ENCODE measurements at places on chromosomes 1 and 21.

- no peak for DNase-seq
Measured at GRCh38 chr1:189706594-189706993, 771.1 kb downstream of the BRINP3 start.

DNA sequence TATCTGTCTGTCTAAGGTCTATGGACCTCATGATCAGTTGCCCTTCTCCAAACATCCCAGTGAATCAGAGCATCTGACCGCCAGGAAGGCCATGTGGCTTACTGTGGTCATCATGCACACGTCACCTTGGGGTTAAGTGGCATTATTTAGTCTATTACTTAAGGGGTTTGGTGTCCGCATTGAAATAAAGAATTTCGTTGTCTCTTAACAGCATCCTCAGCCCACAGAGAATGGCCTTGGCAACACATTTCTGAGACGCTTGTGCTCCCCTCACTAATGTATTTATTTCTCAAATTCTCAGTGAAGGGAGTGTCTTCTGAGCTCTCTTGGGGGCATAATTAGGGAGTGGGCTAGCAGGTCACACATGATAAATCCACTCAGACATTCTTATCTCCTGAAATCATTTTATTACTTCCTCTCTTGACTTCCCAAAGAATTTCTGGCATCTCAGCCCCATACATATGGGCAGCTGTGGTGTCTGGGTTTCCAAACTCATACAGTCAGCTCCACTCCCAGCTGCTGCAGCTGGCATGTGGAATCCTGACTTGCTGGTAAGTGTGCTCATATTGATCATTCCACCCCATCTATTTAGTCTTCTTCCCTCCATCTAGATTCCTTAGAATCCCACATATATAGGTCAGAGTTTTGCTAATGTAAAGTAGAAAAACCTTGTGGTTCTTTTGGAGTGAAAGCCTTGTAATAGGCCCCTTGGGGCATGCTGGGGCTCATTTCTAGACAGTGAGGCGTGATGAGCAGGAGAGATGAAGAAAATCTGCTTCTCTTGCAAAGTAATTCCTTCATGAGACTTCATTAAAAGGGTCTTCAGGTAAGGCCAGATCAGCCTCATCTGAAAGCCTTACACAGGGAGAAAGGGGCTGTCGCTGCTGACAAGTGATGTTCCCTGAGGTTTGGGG lies 110.5 kb downstream of the HHAT start:
- DNase-seq = no peak

DNA sequence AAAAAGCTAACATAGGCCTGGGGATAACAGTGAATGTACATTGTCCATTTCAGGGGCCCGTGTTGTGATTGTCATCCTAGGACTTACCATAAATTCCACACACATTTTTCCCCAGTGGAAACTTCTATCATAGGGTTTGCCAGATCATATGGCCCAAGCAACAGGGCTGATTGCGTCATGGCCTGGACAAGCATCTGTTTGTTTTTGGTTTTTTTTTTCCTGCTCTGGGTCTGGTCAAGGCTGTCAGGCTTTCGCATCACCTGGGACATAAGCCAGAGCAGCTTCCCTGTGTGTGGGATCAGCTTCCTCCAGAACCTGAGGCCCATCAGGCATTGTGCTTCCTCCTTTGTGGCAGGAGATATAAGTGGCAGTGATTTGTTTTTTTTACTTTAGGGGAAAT lies 598.5 kb upstream of the USP24 start:
- peak; percentile 61 for DNase-seq

- DNase-seq = peak; percentile 90
Measured at GRCh38 chr21:44300262-44300959, 558 bp downstream of the PFKL start.

GRCh38 chr1:230087717-230088105 lies 20.7 kb downstream of the GALNT2 start:
- DNase-seq = no peak

GRCh38 chr1:212178851-212179250 lies 106.4 kb upstream of the PPP2R5A start:
- DNase-seq = no peak

DNA sequence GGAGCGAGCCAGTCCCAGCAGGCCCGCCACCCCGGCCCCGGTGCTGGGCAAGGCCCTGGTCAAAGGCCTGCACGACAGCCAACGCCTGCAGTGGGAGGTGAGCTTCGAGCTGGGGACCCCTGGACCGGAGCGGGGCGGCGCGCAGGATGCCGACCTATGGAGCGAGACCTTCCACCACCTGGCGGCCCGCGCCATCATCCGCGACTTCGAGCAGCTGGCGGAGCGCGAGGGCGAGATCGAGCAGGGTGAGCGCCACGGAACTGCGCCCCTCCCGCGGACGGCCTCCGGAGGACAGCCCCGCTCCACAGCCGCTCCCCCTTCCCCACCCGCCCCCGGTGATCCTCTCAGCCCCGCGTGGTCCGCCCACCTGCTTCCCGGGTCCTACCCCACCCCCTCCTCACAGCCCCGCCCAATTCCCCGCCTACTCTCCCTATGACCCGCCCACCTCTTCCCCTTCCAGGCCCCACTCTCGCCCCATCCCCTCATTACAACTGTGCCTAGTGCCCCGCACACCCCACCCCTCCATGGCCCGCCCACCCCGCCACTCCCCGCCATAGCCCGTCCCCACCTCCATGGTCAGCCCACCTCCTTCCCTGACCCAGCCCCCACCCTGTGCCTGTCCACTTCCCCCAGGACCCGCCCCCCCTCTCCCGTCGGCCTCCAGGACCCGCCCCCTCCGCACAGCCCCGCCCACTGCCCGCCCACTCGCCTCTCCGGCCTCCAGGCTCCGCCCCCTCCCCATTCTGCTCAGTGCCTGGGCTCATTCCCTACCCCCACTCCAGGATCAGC lies 52.7 kb downstream of the VWA5B1 start:
- DNase-seq = peak; percentile 60

DNA sequence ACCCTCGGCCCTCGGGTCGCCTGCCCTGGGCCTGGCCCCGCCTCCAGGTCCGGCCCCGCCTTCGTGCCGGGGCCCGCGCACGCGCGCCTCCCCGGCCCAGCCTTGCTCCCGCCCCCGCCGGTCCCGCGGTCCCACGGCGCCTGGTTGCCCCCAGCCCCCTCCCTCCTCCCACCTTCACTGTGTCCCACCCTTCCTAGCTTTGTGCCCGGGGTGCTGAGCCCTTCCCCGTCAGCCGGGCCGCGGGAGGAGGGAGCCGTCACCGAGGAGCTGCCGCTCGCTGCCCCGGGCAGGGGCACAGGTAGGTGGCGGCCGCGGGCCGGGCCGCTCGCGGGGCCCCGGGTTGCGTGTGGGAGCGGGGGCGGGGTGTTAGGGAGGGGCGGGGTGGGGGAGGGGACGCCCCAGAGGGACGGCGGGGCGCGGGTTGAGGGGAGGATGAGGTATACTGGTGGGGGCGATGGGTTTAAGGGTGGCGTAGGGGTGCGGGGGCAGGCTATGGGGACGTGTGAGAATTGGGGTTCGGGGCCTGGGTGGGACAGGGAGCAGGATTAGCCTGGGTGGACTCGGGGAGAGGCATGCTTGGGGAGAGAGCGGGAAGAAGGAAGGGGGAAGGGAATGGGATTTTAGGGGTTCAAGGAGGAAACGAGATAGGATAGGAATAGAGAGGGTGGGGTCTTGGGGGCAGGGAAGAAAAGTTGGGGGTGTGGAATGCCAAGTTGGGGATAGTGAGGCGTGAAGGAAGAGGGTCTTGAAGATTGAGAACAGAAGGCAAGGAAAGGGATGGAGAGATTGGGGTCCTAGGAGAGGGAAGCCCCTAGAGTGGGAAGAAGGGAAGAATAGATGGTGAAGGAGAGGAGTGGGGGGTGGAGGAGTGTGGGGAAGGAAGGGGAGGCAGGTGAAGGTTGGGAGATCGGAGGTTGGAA lies at the start of gene LRRC42:
Gene LRRC42 (plus strand): TSS at position 99 of the 920 bp plus-strand sequence. CDS start 5,650 bp downstream, outside the sequence.
- DNase-seq = no peak

- DNase-seq = no peak
Measured at GRCh38 chr1:33220676-33221384, 35.5 kb upstream of the ZNF362 start.

- DNase-seq = no peak
Measured at GRCh38 chr1:115654663-115655305, 13.0 kb downstream of the VANGL1 start.

DNA sequence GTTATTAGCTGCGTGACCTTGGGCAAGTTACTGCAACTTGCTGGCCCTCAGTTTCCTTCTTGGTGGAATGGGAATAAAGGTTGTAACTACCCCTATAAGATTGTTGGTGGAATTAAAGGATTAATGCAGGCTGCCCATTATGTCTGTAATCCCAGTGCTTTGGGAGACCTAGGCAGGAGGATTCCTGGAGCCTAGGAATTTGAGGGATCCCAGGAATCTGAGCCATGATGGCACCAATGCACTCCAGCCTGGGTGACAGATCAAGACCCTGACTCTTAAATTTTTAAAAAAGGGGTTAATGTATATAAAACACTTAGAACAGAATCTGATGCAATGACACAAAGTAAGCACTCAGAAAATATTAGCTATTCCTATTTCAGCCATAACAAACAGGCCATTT lies 67.3 kb downstream of the PTGER3 start:
- DNase-seq = no peak

DNA sequence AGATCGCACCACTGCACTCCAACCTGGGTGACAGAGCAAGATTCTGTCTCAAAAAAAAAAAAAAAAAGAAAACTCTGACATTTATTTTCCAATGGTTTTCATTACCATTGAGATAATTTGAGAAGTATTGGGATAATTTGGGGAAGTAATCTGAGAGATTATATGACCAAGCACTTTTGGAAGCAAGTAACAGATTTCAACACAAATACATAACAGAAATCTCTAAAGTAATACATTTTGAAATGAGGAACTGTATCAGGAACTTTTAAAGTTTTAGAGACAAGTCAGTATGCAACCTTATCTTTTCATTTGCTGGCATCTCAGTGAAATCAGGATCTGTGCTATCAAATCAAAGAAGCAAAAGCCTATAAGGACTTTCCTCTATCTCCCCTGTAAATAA lies 25.4 kb upstream of the SLC16A1 start:
- DNase-seq = no peak

DNA sequence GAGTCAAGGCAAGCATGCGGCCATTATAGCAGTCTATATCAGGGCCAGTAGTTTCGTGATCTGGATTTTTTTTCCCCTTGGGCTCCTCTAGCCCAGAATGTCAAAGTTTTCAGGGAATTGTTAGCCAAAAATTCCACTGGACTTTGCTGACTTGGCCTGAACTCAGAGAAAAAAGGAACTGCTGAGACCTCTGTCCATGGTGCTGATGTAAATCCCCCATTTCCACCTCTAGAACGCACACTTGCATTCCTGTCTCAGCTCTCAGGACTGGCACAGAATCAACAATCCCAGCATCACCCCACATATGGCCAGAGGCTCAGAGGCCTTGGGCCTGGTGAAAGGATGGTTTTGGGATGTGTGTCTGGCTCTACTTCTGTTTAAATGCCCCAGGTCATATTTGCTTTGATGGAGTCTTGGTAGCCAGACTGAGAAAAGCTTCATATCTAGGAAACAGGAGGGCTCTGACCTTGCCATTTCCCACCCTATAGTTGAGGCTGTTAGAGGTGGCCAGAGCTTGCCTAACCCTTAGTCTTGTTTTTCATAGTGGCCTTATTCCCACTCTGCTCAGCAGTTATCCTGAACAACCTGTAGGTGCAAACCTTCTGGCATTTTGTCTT lies 16.9 kb upstream of the EFCAB14 start:
- DNase-seq = no peak

DNA sequence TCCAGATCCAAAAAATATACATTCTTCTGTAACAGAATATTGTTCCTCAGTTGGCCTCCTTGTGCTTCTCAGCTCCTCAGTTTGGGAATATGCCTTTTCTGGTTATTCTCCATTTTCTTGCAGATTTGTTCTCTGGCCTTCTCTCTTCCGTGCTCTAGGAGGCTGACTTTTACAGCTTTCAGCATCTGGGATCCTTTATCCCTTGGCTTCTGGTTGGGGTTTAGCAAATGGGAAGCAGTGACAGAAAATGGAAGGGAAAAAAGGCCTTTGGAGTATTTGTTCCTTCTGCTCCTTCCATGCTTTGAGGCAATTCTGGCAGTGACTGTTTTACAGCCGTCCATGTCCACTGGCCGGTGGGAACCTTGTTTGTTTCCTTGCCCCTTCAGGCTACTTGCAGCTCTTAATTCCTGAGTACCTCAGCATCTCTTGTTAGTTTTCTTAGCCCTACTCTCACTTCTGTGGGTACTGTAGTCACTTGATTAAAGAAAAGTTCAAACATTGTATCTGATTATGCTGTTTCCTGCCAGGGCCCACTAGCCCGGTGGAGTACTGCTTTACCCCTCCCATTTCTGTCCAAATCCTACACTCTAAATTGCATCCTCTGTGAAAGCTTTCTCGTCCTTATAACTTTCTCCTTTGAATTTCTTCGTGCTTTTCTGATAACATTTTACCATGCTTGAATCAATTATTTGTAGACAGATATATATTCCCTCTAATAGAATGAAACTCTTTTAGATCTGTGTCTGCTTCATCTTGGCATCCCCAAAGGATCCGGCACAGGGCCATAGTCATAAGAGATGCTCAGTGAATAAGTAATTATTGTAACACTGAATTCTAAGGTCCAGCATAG lies 118.2 kb downstream of the OSBPL9 start:
- no peak for DNase-seq

DNA sequence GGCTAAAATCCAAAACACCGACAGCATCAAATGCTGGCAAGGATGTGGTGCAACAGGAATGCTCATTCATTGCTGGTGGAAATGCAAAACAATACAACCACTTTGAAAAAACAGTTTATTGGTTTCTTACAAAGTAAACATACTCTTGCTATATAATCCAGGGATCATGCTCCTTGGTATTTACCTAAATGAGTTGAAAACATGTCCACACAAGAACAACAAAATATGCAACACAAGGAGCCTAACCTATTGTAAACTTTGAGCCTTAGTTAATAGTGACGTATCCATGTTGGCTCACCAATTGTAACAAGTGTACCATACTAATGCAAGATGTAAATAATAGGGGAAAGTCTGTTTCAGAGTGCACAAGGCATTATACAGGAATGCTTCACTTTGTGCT lies 37.2 kb upstream of the PGBD5 start:
- no peak for DNase-seq

DNA sequence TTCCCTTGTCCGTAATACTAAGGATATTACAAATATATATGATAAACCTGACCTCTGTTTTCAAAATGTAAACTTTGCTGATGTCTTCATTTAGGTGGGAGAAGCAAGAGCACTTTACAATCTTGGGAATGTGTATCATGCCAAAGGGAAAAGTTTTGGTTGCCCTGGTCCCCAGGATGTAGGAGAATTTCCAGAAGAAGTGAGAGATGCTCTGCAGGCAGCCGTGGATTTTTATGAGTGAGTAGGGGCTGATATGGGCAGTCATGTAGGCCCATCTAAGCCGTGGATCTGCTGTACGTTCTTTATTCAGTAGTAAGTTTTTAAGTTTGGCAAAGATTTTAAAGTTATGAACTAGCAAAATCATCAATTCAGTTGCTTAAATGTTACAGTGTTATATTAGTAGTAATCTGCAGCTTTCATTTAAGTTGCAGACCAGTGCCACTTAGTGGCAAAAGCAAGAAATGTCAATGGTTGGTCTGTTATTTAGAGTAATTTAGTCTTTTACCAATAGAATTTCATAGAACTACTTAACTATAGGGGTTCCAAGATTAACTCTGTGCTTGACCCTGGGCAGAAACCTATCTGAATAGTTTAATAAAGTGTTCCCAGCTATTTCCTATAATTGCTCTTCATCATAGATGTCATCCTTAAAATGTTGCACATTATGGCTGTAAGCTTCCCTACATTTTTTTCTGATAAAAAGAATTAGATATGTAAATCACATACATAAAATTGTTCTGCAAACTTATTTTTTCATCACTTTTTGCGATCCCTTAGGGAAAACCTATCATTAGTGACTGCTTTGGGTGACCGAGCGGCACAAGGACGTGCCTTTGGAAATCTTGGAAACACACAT lies 21.3 kb downstream of the GPSM2 start:
- no peak for DNase-seq

- no peak for DNase-seq
Measured at GRCh38 chr1:7278045-7278444, 492.8 kb downstream of the CAMTA1 start.
